Bronchus fibroblast of lung (primary cell): ENCODE measurements at places on chromosomes 6 and 20. TPM values are rescaled to one million over a fixed set of nuclear protein-coding genes. Genes with fewer than 3 reads are reported as not detected.

The DEFB124 gene
- total RNA-seq, result not detected in 2 replicates

The PDYN gene
- total RNA-seq, result not detected in 2 replicates

The LATS1 gene
- 7.7 and 7.9 TPM in 2 replicates for total RNA-seq

The HLA-DPA1 gene
- total RNA-seq, result 0.50 TPM in 1 of 2 replicates, not detected in the other

The CALHM4 gene
- total RNA-seq, result not detected in 2 replicates

The PKIB gene
- total RNA-seq, result 0.59 and 1.7 TPM in 2 replicates

The PROKR2 gene
- not detected in 2 replicates for total RNA-seq

The CFAP61 gene
- total RNA-seq, result not detected in 2 replicates

The PRICKLE4 gene
- not detected in 2 replicates for total RNA-seq

The TMC2 gene
- total RNA-seq, result not detected in 2 replicates

The GFRAL gene
- not detected in 2 replicates for total RNA-seq

The SLC17A4 gene
- total RNA-seq, result not detected in 2 replicates

The MYLIP gene
- 0.74 and 0.84 TPM in 2 replicates for total RNA-seq

The MOG gene
- total RNA-seq, result not detected in 2 replicates

The NDUFAF5 gene
- total RNA-seq, result 14.3 and 18.3 TPM in 2 replicates

The CLVS2 gene
- total RNA-seq, result not detected in 2 replicates

The SLC22A16 gene
- 0.15 and 0.17 TPM in 2 replicates for total RNA-seq

The NRN1 gene
- not detected in 2 replicates for total RNA-seq

The PPIL6 gene
- total RNA-seq, result 1.5 and 2.4 TPM in 2 replicates

The PET117 gene
- 9.1 and 11.1 TPM in 2 replicates for total RNA-seq

The CAP2 gene
- 2.7 and 2.9 TPM in 2 replicates for total RNA-seq

The C6orf136 gene
- 6.8 and 8.7 TPM in 2 replicates for total RNA-seq

The ZNFX1 gene
- total RNA-seq, result 10.1 and 10.8 TPM in 2 replicates

The BRD2 gene
- total RNA-seq, result 85.8 and 87.9 TPM in 2 replicates

The HAO1 gene
- not detected in 2 replicates for total RNA-seq

The GLO1 gene
- 210 and 245 TPM in 2 replicates for total RNA-seq

The PAK5 gene
- under 0.01 TPM in 1 of 2 replicates, not detected in the other for total RNA-seq

The CCM2L gene
- total RNA-seq, result not detected in 2 replicates

The ARFGEF3 gene
- total RNA-seq, result under 0.01 TPM in 2 replicates

The ROMO1 gene
- 397 and 521 TPM in 2 replicates for total RNA-seq

The LST1 gene
- not detected in 2 replicates for total RNA-seq

The DLL1 gene
- total RNA-seq, result 0.15 and 0.17 TPM in 2 replicates

The KHDRBS2 gene
- not detected in 2 replicates for total RNA-seq

The ERMARD gene
- 16.2 and 18.7 TPM in 2 replicates for total RNA-seq
